CD4-positive, alpha-beta T cell treated with Interleukin-6 at 100 ng/mL for 8 hours (primary cell): ENCODE measurements at places on chromosomes 4 and X.

DNA sequence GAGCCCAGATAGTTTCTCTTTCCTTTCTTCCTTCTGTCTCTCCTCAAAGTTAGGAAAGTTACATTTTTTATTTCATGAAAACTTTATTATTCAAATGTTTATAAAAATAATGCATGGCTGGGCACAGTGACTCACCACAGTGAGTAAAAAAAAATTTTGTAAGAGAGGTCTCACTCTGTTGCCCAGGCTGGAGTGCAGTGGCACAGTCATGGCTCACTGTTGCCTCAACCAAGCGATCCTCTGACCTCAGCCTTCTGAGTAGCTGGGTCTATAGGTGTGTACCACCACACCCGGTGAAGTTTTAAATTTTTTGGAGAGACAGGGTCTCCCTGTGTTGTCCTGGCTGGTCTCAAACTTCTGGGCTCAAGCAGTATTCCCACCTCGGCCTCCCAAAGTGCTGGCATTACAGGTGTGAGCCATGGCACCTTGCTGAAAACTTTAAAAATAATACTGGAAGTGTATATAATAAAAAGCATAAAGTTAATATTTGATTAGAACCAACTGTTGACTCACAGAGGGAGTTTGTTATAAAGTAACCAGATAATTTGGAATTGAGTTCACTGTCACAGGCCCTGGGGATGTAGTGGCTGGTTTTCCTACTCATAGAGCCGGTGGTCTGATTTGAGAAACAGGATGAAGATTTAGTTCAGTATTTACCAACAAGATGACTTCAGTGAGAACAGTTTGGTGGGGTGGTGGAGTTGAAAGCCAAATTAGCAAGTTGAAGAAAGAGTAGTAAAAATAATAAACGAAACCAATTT, 18.0 kb downstream of the CMC4 start:
- DNase-seq, result no peak

DNA sequence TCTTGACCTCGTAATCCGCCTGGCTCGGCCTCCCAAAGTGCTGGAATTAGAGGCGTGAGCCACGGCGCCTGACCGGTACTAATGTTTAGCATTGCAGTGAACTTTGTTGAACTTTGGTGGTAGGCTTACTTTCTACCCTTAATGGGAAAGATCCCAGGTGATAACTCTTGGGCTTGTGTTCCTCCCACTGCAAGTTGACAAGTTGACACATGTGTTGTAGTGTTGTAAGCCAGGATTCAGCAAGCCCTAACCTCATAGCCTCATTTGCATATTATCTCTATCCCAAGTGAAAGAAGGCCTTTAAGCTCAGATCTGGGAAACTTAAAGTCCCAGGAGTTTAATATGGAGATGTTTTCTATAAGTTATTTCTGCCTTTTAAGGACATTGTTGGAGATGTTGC, 80.0 kb upstream of the CLCN4 start:
- no peak for DNase-seq

DNA sequence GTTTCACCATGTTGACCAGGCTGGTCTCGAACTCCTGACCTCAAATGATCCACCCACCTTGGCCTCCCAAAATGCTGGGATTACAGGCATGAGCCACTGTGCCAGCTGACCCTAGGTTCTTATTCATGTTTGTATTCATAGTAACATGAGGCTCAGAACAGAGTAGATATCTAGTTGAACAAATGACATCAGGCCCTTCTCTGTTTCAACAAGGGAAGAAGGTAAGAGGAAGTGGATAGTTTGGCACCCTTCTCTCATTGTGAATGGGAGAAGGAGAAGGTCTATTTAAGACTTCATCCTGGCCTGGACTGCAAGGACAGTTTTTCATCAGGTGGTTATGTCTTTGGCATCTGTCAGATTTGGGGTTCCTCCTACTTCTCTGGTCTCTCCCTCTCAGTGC, 13.8 kb downstream of the GJB1 start:
- DNase-seq, result no peak

GRCh38 chr4:4969298-4969697, 50.0 kb downstream of the CYTL1 start:
- no peak for DNase-seq

- no peak for DNase-seq
Observed at GRCh38 chrX:24777660-24778059, 83.9 kb downstream of the POLA1 start.

- no peak for DNase-seq
Observed at GRCh38 chrX:115650916-115651315, 89.9 kb downstream of the PLS3 start.

DNA sequence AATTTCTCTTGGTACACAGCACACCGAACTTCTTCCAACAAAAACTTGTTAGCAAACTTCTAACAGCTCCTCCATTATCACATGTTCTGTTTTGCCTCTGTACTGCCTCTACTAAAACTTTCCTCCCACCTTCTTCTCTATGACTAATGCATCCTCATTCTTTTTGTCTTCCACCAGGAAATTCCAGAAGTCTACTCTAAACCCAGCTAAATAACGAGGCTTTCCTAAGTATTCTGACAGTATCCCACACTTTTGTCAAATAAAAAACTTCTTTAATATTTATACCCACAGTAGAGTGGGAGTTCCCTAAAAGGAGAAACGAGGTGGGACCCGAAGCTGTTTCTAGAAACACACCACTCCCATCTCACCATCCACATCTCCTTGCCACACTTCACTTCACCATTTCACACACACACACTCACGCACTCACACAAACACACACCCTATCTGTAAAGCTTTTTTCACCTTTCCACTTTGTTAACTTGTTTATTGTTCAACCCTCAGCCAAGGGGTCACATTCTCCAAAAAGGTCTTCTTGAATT, 280.3 kb downstream of the ARAP2 start:
- no peak for DNase-seq

DNA sequence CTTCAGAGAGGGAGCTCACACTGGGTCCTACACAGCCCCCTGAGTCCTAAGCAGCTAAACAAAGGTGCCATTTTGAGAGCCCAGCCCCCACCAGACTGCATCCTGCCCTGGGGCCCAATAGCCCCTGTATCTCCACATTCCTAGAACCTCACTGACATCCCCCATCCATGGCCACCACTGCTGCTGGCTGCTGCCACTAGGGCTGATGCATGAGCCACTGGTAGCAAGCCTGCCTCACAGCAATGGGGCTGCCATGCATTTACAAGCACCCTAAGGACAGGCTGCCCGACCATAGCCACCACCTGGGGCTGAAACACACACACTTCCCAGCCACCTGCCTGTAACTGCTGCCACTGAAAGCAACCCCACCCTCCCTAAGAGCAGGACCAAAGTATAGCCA, 26.5 kb upstream of the TRO start:
- no peak for DNase-seq

DNA sequence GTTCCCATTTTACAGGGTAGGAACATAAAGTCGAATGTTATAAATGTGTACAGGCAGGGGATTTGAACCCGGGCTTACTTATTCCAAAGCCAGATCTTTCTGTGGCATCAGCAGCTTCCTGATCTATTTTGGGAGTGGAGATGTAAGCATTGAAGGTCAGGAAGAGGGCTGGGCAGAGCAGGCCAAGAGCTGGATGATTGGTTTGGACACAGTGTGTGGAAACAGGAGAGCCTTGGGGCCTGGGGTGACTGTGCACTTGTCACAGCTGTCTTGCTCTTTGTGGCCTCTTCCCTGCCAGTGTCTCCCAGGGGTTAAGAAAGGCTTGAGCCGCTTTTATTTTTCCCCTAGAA, 127.9 kb upstream of the ENPP6 start:
- no peak for DNase-seq

DNA sequence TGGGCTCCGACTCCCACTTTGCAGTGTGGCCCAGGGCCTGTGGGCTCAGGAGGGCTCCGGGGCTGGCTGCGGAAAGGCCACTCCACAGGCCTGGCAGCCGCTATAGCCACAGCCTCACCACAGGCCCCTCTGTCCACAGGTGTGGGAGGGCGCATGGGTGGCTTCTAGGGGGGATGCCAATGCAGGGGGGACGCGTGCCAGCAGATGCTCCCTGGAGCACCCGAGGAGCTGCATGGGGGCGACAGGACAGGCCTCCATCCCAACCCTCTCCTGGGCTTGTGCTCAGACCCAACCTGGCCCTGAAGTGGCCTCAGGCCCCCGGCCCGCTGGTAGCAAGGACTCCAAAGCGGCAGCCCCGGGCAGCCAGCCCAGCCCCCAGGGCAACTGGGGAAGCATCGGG, 8.0 kb downstream of the BGN start:
- DNase-seq, result no peak

GRCh38 chr4:139315221-139315675, 13.0 kb upstream of the NDUFC1 start:
- DNase-seq, result no peak

- no peak for DNase-seq
Observed at GRCh38 chr4:2251795-2252529, 9.9 kb downstream of the MXD4 start.

DNA sequence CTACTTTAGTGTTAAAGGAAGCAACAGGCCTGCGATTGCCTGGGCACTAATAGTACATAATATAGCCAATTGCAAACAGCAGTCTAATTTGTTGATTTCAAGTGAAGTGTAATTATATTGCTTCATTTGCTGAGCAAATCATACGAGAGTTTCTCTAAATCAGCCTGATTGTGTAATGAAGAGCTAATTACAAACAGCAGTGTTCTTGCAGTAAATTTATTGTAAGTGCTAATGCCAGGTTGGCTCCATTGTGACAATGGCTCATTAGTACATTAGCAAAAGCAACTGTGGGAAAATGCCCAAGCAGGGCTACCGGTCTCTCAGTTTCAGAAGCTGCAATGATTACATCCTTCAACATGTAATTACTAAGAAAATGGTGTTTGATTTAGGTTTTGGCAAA, 591.5 kb downstream of the GALNTL6 start:
- no peak for DNase-seq

DNA sequence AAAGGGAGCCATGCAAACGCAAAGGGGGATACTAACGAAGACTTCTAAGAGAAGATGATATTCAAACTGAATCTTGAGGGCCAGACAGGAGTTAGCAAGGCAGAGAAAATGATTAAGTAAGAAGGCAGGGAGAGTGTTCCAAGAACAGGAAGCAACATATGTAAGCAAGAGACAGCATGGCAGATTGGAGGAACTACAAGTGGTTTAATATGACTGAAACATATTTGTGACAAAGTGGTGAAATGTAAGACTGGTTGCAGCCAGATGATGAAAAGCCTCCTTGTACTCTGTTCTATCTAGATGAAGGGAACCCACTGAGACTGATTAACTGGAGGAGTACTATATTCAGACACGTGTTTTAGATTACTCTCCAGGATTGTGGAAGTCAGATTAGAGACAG, 116.6 kb upstream of the DIAPH2 start:
- no peak for DNase-seq

DNA sequence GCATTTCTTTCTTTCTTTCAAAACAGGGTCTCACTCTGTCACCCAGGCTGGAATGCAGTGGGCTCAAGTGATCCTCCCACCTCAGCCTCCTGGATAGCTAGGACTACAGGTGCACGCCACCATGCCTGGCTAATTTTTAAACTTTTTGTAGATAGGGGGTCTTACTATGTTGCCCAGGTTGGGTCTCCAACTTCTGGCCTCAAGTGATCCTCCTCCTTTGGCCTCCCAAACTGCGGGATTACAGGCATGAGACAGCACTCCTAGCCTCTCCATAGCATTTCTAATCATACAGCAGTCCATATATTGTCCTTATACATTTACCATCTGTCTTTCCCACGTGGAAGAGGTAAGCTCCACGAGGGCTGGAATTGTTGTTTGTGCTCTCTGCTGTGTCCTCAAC, 2.0 kb upstream of the FHIP1A start:
- no peak for DNase-seq

DNA sequence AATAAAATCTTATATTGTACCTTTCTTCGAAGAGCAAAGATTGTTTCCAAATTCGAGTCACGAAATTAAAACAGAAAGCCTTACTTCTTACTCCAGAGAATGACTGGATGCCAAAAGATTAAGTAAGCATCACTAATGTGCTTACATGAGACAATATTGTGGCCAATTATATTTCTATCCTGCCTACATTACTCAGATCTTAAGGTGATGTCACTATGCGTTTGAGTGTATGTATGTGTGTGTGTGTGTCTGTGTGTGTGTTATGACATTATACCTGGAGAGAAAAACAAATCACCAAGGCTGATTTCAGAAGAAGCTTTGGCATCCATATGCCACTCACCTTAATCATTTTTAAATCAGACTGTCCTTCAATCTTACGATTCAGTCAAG, 556.3 kb downstream of the PPARGC1A start:
- no peak for DNase-seq

GRCh38 chr4:47383829-47384427, 79.6 kb downstream of the COMMD8 start:
- no peak for DNase-seq
